IMR-90 (cell line): ENCODE measurements at places on chromosomes 13 and 19.

DNA sequence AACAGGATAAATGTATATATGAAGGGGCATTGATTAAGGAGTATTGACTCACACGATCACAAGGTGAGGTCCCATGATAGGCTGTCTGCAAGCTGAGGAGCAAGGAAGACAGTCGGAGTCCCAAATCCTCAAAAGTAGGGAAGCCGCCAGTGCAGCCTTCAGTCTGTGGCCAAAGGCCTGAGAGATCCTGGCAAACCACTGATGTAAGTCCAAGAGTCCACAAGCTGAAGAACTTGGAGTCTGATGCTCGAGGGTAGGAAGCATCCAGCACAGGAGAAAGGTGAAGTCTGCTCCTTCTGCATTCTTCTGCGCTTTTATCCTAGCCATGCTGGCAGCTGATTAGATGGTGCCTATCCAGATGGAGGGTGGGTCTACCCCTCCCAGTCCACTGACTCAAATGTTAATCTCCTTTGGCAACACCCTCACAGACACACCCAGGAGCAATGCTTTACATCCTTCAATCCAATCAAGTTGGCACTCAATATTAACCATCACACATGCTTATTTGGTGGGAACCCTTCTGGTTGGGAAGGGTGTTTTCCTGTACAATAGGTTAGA lies 55.1 kb downstream of the SLAIN1 start:
- DNase-seq: no peak

- no peak for DNase-seq
These were observed 13.2 kb downstream of the GTF2F2 start for GRCh38 chr13:45133396-45134118.

- no peak for DNase-seq
These were observed 18.1 kb downstream of the DDX39A start for GRCh38 chr19:14400951-14401431.

- no peak for DNase-seq
These were observed 340.7 kb downstream of the MTUS2 start for GRCh38 chr13:29160862-29161261.

GRCh38 chr19:46742926-46743480 lies 2.9 kb upstream of the FKRP start:
- no peak for DNase-seq

GRCh38 chr19:15555759-15556633 lies 47.7 kb downstream of the CYP4F22 start:
- peak; percentile 87 for DNase-seq

GRCh38 chr19:3304871-3305423 lies 61.4 kb upstream of the NFIC start:
- peak; percentile 41 for DNase-seq

DNA sequence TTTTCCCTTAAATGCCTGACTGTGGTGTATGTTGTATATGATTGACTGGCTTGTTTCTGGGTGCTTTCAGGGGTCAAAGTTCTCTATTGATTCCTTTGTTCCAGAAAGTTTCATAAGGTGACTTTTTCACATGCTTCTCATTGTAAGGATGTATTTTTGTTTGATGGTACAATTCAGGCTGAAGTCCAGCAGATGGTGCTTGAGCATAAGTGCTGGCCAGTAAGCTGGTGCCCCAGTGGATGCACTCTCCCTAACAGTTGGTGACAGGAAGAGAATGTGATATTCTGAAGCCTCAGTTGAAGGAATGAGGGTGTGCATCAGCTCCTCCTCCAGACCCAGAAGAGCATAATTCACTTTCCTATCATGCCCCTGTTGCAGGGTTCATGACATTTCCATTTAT lies 1941.6 kb upstream of the PRR20A start:
- no peak for DNase-seq

GRCh38 chr19:38684078-38684861 lies 36.8 kb downstream of the ACTN4 start:
- peak; percentile 91 for DNase-seq

DNA sequence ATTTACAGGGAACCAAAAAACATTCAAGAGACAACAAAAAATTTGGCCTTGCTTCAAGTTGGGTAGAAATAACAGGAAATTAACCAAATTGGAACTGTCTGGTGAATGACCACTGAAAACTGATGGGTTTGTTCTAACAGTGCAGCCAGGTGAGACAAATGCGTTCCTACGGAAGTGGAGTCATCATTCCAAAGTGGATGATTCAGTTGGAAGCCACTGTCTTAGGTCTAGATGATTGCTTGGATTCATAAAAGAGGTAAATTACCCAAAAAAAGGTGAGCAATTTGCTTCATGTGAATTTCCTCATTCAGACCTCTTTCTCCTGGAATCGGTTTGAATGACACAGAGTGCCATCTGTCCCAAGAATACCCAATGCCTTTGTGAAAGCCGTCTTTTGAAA lies 87.1 kb upstream of the IPO5 start:
- DNase-seq: no peak

DNA sequence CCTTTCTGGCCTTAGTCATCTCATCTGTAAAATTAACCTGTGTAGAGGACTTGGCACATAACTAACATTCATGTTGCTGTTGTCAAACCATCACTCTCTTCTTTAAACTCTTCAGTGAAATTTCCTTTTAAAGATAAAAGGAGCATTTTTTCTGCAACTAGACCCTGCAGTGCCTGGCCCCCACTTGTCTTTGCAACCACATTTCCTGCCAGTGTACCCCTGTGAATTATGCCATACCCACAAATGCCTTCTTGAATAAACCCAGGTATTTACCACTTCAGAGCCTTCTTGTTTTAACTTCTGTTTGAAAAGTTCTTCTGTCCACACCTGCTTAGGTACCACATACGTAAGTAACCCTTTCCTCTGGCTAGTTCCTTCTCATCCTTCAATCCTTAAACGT lies 118.8 kb downstream of the CDK8 start:
- no peak for DNase-seq

GRCh38 chr13:114124921-114125320 lies 7.5 kb downstream of the RASA3 start:
- DNase-seq: peak; percentile 95

GRCh38 chr19:41997851-41998229 lies 3.8 kb upstream of the ATP1A3 start:
- DNase-seq: no peak
